Adrenal gland (tissue), 19 donors: ENCODE measurements at places on chromosomes 16 and 17.

DNA sequence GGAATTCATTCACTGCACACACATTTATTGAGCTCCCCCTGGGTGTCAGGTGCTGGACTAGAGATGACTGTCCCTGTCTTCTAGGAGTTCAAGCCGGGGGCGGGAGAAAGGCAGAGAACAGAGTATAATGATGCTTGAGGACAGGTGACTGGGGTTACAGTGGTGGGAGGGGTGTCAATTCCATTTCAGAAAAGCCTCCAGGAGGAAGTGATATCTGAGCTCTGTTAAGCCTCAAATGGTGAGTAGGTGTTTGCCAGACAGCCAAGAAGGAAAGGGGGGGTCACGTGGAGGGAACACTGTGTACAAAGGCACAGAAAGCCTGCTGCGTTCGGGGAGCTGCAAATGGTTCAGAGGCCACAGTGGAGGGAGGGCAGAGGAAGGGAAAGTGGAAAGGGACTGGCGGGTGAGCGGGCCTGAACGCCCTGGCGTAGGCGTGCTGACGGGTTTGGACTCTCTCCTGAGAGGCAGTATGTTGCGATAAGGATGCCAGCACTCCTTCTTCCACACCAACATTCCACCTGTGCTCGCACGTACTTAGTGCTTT is 9.7 kb upstream of the NXPH3 start:
- H3K27me3 ChIP-seq, result peaks cover 6% of the 10 kb centered on the region
- H3K36me3 ChIP-seq, result no peaks in the 10 kb centered on the region
- H3K27ac ChIP-seq, result peak overlapping the region; percentile 83
- no peak overlapping the region for H3K4me3 ChIP-seq

GRCh38 chr17:44207743-44208142 is 8.1 kb upstream of the ATXN7L3 start:
- H3K27me3 ChIP-seq, result no peaks in the 10 kb centered on the region
- H3K36me3 ChIP-seq, result peaks cover 47% of the 10 kb centered on the region
- DNase-seq, result no peak
- H3K4me1 ChIP-seq, result peaks cover 24% of the 10 kb centered on the region
- no peak overlapping the region for H3K27ac ChIP-seq
- H3K4me3 ChIP-seq, result no peak overlapping the region

DNA sequence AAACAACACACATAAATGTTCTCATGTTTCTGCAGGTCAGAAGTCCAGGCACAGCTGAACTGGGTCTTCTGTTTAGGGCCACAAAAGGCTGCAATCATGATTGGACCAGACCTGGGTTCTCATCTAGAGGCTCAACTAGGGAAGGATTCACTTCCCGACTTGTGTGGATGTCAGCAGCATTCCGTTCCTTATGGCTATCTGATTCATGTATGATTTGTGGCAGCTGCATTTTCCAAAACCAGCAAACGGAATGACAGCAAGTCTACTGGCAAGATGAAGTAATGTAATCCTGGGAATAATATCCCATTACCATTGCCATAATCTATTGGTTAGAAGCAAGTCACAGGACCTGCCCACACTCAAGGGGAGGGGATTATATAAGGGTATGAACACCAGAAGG is 22.1 kb downstream of the CEP112 start:
- no peaks in the 10 kb centered on the region for H3K4me1 ChIP-seq
- H3K27ac ChIP-seq, result no peak overlapping the region
- no peak overlapping the region for H3K4me3 ChIP-seq

DNA sequence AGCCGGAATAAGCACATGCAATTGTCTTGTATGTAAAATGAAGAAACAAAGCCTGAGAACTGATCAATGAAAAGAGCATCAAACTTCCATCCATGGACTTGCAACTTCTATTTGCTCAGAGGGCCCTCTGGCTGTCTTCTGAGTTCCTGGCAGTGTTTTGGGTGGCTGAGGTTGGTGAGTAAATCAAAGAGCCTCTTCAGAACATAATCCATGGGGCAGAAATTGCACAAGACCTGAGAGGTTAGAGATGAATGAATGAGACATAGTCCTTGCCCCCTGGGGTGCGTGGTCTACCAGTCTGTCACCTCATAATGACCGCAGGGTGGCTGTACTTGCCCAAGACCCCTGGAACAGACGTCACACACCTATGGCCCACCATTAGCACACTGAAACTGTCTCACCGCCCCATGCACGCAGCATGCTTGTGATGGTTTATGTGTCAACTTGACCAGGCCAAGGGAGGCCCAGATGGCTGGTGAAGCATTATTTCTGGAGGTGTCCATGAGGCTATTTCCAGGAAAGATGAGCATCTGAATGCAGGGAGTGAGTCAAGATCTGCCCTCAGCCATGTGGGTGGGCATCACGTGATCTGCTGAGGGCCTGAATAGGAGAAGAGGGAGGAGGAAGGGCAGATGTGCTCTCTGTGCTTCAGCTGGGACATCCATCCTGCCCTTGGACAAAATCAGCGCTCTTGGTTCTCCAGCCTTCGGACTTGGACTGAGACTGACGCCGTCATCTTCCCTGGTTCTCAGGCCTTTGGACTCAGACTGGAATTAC is 8.3 kb downstream of the PIK3R6 start:
- no peak for DNase-seq
- H3K4me3 ChIP-seq, result no peak overlapping the region
- H3K27ac ChIP-seq, result peak overlapping the region; percentile 5
- no peaks in the 10 kb centered on the region for H3K4me1 ChIP-seq
- no peaks in the 10 kb centered on the region for H3K27me3 ChIP-seq

DNA sequence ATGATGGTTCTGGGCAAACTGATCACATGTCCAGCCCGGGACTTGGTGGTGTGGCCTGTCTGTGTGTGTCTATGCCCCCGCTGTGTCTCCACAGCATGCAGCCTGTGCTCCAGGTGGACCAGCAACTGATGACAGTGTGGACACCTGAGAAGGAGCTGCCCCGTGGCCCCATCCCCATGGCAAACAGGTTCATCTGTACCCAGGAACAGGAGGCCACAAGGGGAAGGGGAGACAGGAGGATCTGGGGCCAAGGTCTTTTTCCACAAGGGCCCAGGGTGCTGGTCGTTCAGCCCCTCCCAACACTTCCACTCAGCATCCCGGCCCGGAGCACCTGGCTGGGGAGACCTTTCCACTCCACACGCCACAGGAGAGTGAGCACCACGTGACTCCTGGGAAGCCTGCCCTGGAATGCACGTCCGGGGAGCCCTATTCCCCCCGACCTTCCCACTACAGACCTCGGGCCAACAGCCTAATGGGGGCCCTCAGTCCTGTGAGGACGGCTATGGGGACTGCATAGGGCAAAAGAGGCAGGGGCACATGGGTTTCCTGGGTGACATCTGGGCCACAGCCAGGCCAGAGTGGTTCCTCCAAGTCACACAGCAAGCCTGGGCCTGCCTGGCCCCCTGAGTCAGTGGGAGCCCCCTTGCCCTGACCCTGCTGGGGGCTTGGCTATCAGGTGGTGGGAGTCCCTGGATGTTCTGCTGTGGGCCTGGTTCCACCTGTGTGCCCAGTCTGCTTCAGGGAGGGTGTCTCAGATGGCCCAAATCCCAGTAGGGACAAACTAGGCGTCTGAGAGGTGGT is 20.8 kb upstream of the NXPH3 start:
- DNase-seq, result no peak
- no peak overlapping the region for H3K4me3 ChIP-seq
- H3K36me3 ChIP-seq, result no peaks in the 10 kb centered on the region
- no peak overlapping the region for H3K27ac ChIP-seq
- no peaks in the 10 kb centered on the region for H3K4me1 ChIP-seq
- no peaks in the 10 kb centered on the region for H3K27me3 ChIP-seq

DNA sequence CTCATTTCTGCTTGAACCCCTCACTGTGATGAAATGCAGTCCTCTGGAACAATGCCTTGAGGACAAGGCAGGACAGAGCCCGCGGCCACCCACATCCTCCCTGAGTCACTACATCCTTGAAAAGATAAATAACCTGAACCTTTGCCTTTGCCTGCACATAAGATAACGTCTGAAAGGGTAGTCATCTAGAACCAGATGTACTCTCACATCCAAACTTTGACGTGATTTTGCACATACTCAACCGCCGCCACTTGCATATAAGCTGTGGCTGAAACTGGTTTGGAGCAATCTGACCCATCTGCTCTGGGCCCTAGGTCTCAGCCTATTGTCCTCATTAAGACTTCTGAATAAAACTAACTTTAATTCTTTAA is 252.1 kb downstream of the PHKB start:
- H3K4me1 ChIP-seq, result peaks cover 23% of the 10 kb centered on the region
- no peaks in the 10 kb centered on the region for H3K36me3 ChIP-seq
- H3K27me3 ChIP-seq, result no peaks in the 10 kb centered on the region

DNA sequence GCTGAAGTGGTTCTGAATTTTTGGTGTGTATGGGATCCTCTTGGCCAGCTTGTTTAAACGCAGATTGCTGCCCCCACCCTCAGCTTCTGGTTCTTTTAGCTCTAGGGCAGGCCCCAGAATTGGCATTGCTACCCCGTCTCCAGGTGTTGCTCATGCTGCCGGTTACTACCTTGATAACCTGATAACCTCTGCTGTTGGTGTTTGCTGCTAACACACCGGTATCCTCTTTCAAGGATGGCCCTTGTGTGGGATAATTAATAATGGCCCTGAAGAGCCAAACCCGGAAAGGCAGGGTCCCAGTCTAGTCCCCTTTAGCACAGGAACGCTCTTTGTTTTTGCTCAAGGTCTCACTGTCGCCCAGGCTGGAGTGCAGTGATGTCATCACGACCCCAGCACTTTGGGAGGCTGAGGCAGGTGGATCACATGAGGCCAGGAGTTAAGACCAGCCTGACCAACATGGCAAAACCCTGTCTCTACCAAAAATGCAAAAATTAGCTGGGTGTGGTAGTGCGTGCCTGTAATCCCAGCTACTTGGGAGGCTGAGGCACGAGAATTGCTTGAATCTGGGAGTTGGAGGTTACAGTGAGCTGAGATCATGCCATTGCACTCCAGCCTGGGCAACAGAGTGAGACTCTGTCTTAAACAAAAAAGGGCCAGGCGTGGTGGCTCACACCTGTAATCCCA is 1.3 kb upstream of the ST3GAL2 start:
- no peaks in the 10 kb centered on the region for H3K36me3 ChIP-seq
- H3K4me3 ChIP-seq, result no peak overlapping the region
- no peak for DNase-seq
- no peak overlapping the region for H3K27ac ChIP-seq

DNA sequence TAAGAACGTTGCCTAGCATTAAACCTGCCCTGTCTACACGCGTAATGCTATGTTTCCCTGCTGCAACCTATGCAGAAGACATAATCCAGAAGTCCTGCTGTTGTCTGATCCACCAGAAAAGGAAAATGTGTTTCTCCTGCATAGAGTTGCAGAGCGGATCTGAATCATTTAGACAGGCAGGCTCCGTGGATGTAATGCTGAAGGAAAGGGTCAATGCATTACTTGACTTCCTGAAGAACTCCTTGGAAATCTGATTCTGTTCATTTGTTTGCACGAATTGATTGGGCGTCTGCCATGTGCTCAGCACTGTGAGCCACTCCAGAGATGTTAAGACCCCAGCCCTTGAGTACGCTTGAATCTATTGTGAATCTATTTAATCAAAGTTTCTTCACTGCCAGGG is 83.4 kb downstream of the FOXL1 start:
- H3K27ac ChIP-seq, result no peak overlapping the region
- no peak for DNase-seq
- no peaks in the 10 kb centered on the region for H3K36me3 ChIP-seq
- no peak overlapping the region for H3K4me3 ChIP-seq
- H3K4me1 ChIP-seq, result no peaks in the 10 kb centered on the region
- H3K27me3 ChIP-seq, result no peaks in the 10 kb centered on the region

DNA sequence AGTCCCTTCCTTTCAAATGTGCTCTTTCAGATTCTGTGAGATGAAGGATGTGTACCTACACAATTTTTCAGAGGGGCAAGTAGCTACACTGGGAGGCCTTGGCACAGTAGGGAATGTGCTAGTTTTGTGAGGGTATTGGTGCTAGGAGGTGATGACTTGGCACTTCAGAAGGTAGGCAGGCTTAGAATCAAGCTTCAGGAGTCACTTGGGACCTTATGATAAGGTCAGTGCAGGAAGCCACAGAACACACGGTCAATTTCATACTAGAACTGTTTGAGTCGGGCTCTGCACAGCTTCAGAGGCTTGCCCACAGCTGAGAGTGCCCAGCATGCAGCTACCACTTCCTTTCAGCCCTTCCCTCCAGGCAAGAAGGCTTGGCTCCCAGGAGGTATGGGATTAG is 6.1 kb downstream of the CMTM1 start:
- H3K4me3 ChIP-seq, result no peak overlapping the region
- no peak overlapping the region for H3K27ac ChIP-seq
- H3K36me3 ChIP-seq, result no peaks in the 10 kb centered on the region
- H3K27me3 ChIP-seq, result no peaks in the 10 kb centered on the region
- H3K4me1 ChIP-seq, result no peaks in the 10 kb centered on the region
- DNase-seq, result no peak

GRCh38 chr17:74282587-74283370 is 8.7 kb downstream of the DNAI2 start:
- H3K36me3 ChIP-seq, result no peaks in the 10 kb centered on the region
- peak; percentile 84 for DNase-seq
- no peak overlapping the region for H3K4me3 ChIP-seq
- no peak overlapping the region for H3K27ac ChIP-seq
- no peaks in the 10 kb centered on the region for H3K27me3 ChIP-seq
- H3K4me1 ChIP-seq, result peaks cover 5% of the 10 kb centered on the region

DNA sequence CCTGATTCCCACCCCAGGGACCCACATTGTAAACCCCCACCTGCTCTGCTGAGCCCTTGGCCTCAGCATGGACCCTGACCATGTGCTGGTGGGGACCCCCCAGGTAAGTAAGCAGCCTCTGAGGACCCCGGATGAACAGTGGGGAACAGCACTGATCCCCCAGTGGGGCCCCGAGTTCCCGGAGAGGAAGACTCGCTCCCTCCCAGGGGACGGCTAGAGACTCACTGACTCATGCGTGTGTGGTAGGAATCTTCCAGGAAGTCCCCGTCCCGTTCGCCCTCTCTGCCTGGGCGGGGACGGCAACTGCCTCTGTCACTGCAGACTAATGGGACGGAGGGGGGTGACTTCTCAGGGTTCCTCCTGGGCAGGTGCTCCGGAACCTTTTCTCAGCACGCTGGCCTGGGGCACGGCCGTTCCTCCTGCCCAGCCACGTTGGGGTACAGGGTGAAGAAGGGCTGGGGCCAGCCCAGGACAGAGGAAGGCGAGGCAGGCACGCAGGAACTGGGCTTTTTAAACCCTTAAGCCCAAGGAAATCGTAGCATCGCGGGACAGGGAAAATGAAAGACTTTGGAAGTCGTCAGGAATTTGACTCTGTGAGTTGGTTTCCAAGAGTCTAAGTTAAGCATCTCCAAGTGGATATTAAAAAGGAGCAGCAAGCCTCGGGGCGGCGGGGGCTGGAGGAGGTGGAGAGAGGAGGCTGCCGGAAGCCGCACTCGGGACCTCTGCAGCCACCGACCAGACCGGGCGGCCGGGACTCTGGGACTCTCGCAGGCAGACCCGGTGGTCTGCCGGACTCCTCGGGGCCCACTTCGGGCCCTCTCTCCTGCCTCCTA is 178.7 kb downstream of the SEC14L1 start:
- H3K27me3 ChIP-seq, result no peaks in the 10 kb centered on the region
- peak overlapping the region; percentile 95 for H3K27ac ChIP-seq
- H3K4me3 ChIP-seq, result peak overlapping the region; percentile 40
- H3K4me1 ChIP-seq, result peaks cover 61% of the 10 kb centered on the region

DNA sequence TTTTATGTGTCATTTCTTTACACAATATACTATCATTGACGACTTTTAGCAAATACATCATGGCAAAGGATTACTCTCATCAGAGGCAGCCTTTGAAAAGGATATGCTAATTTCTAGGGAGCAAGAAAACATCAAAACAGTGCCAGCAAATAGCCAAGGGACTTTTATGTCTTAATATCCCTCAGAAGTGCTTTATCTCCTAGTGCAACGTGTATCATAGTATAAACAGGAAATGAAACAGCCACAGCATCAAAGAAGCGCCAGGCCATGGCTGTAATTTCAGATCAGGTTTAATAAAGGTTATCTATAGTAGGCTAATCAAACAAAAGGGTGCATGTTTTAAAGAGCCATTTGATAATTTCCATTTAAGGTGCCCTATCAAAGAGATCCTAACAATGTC is 159.9 kb downstream of the AXIN2 start:
- no peaks in the 10 kb centered on the region for H3K36me3 ChIP-seq
- DNase-seq, result no peak
- H3K4me3 ChIP-seq, result no peak overlapping the region
- H3K27me3 ChIP-seq, result no peaks in the 10 kb centered on the region
- H3K27ac ChIP-seq, result no peak overlapping the region
